Activated CD8-positive, alpha-beta T cell treated with anti-CD3 and anti-CD28 coated beads, Interleukin-2, amount 10 ng/mL, durations not matched to agents 7 days and 5 days (primary cell): ENCODE measurements at places on chromosomes 16 and 17.

DNA sequence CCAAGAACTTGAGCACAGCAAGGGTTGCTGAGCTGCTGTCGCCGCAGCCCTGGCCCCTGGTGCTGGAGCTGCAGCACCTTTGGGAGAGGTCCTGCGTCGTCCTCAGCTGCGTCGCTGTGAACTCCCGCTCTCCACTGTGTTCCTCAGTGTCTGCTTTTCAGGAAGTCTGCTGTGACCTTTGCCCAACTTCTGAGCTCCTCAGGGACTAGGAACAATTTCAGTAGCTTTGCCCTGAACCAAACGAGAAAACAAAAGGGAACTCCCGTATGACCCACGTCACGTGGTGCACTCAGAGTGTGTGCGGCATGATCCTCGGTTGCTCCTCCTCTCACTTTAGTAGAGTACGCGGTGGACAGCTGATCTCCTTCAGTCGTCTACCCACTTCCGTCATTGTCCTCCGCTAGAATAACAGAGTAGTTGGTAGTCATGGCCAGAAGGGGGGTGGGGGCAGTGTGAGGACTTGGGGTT, 44.2 kb downstream of the WDR45B start:
- DNase-seq, result peak; percentile 60

DNA sequence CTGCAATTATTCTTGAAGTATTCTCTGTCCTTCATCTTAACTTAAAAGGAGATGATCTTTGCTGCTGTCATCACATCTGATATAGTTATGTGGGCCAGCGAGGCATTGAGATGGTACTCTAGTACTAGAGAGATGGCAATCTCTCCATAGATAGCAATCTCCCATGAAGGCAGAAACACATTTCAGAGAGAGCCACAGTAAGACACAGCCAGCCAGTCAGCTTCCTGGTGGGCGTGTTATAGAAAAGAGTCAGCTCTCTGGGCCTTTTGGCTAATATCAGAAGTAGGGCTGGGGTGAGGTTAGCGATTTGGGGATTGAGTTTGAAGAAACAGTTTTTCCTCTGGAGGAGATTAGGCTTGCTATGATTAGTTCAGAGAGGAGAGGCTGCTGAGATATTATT, 22.6 kb upstream of the EFCAB13 start:
- no peak for DNase-seq

DNA sequence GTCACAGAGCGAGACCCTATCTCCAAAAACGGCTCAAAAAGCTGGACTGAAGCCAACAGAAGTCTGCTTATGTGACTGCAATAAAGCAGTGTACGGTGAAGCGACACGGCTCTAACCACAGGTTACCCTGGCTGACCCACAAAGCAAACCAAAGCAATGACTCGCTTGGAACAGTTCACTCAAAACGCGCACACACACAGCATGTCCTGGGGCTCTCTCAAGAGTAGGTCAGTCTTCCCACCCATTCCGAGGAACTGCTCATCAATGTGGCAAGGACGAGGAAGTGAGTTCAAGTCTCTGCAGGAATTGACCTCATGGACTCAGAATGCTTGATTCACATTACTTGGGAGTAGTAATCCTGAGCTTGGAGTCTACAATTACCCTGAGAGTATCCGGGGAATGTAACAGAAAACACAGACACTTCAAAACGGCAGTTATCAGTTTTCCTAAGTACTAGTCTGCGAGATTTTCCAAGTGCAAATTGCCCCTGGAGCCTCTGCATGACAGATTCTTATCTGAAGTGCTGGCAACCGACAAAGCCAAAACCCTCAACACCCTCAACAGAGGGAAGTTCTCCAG, 25.4 kb downstream of the PELP1 start:
- DNase-seq, result no peak

DNA sequence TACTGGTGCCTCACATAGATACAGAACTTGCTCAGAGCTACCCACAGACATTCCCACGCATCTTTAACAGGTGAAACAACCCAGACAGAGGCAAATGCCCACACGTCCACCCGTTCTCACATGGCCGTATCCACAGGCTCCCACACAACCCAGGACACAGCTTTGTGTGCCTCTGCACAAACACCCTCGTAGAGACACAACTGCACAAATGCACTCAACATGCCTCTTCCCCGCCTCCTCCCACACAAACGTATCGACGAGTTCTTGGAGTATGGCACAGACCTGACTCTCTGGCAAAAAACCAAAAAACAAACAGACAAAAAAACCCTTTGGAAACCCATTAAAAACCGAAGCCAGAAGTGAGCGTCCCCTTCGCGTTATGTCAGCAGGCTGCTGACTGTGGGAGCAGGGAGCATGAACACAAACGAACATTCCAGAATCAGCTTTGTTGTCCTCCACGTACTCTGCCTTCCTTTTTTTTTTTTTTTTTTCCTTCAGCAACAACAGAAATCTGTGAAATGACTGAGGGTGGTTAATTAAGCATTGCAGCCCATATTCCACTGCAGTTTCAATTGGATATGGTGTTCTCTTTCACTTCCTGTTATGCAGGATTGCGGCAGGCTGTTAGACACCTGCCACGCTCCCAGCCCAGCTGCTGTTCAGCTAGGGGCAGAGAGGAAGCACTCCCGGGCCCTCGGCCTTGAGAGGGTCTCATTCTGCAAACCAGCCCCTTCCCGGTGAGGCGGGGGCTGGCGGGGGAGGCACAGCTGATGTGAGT, 313.7 kb downstream of the MAF start:
- peak; percentile 33 for DNase-seq

DNA sequence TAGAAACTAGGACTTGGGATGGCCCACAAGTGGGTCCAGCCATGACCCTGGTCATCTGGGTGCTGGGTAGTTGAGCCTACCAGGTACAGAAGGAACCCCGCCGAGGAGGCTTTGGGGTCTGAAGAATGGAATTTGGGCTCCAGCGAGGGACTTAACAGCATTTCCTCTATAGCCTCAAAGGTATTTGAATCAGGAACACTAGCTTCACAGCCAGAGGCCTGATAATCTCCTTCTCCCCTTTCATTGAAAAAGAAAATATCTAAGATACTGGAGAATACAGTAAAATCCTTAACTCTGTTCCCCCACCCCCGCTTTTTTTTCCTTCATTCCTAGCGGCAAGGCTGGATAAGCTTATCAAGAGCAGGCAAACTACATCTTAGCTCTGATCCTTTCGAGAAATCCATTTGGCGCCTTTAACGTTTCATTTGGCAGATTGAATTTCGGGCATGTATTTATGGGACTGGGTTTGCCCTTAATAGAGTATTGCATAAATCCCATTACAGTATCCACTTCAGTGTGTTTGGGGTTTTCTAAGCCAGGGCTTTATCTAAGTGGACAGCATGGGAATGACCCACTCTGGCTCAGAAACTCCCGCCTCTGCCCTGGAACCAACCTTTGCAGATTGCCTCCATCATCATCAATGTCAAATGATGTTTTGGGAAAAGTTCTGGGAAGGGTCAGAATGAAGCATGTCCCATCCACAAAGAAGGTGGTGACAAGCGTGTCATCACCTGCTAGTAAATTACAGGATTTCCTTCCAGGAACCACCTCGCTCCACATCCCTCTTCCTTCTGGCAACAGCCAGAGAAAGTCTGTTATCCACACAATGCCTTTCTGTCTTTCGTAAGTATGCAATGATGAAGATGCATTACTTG, 36.9 kb downstream of the XYLT1 start:
- no peak for DNase-seq
